ENCODE measurements at places on chromosomes 7 and 10. TPM values are rescaled to one million over a fixed set of nuclear protein-coding genes. Genes with fewer than 3 reads are reported as not detected.

Gene NODAL
- total RNA-seq, result not detected

Gene ADRA2A
- not detected for total RNA-seq

Gene AKR1C3
- total RNA-seq, result 1.8 TPM

Gene HSPB1
- total RNA-seq, result 643 TPM

Gene FAM25A
- total RNA-seq, result not detected

Gene FXYD4
- not detected for total RNA-seq

Gene TMEM270
- total RNA-seq, result not detected

Gene TFPI2
- 4.6 TPM for total RNA-seq

Gene PON3
- total RNA-seq, result not detected

Gene SPDYE9
- not detected for total RNA-seq

Gene NEBL
- 1.3 TPM for total RNA-seq

Gene CDC14C
- not detected for total RNA-seq

Gene TBC1D12
- 4.0 TPM for total RNA-seq

Gene ICA1
- total RNA-seq, result 1.0 TPM

Gene GIMAP6
- total RNA-seq, result not detected

Gene CTTNBP2
- total RNA-seq, result 2.5 TPM

Gene WDFY4
- total RNA-seq, result not detected

Gene POLR2J2
- 0.17 TPM for total RNA-seq

Gene STEAP1
- total RNA-seq, result 39.5 TPM

Gene CNTNAP2
- total RNA-seq, result under 0.01 TPM

Gene NANOS1
- 0.17 TPM for total RNA-seq

Gene NEUROG3
- total RNA-seq, result not detected

Gene TRIM73
- 0.45 TPM for total RNA-seq

Gene PDE6C
- total RNA-seq, result not detected

Gene ASB4
- not detected for total RNA-seq

Gene SPDYE1
- total RNA-seq, result not detected

Gene OR13A1
- total RNA-seq, result not detected

Gene ANKRD7
- 0.89 TPM for total RNA-seq

Data from bronchus fibroblast of lung (primary cell).